ENCODE measurements at places on chromosomes 12 and 14. TPM values are rescaled to one million over a fixed set of nuclear protein-coding genes. Genes with fewer than 3 reads are reported as not detected.
A peak's percentile ranks its signal among the peaks of the same experiment; 100 is the strongest.

DNA sequence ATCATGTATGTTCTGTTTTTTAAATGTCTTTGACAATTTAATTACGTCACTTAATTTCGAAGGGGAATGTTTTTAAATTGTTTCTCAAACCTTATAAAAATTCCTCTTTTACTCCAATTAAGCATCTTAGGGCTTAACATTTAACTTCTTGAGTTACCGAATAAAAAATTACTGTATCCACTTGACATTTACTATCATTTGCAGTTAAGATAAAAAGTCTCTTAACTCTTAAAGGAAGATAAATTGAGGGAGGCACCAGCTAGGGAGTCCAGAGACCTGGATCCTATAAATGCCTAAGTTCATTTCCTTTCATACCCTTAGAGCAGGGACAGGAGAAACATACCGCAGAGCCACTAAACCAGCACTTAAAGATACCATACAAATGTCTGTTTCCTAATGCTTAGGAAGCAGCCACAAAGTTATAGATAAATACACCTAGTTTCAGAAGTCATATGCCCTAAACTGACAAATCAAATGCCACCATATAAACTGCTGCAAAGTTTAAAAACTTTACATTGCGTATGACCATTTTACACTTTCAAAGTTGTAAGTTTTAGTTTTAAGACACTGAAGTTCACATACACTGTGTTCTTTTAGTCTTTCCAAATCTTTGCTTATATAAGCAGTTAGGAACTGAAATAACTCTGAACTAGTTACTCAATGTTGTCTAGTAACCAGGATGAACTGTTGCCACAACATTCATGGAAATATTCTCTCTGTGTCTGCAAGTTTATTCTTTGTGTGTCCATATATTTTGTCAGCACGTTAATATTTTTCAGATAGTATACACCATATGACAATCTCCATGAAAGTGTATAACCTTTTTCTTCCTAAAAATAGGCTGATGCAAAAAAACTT, 71.2 kb downstream of the GALNT4 start:
- no peaks in the 10 kb centered on the region for H3K27me3 ChIP-seq
- H3K4me3 ChIP-seq = no peak overlapping the region
- H3K27ac ChIP-seq = peak overlapping the region; percentile 87

- no peak overlapping the region for H3K4me3 ChIP-seq
- no peak for DNase-seq
- H3K36me3 ChIP-seq = no peaks in the 10 kb centered on the region
These were observed 949.2 kb downstream of the GALC start for GRCh38 chr14:87043667-87044200.

GRCh38 chr12:130290114-130290513, 47.6 kb upstream of the PIWIL1 start:
- H3K27me3 ChIP-seq = no peaks in the 10 kb centered on the region
- H3K27ac ChIP-seq = no peak overlapping the region
- no peak overlapping the region for H3K4me3 ChIP-seq
- no peak for DNase-seq
- no peaks in the 10 kb centered on the region for H3K4me1 ChIP-seq
- H3K36me3 ChIP-seq = no peaks in the 10 kb centered on the region

- H3K4me1 ChIP-seq = no peaks in the 10 kb centered on the region
- H3K4me3 ChIP-seq = no peak overlapping the region
- DNase-seq = no peak
- no peak overlapping the region for H3K27ac ChIP-seq
These were observed 20.5 kb downstream of the IRF2BPL start for GRCh38 chr14:77007975-77008421.

GRCh38 chr14:20429801-20430669, 5.9 kb downstream of the KLHL33 start:
- H3K4me3 ChIP-seq = no peak overlapping the region
- no peak overlapping the region for H3K27ac ChIP-seq
- no peaks in the 10 kb centered on the region for H3K36me3 ChIP-seq
- no peaks in the 10 kb centered on the region for H3K27me3 ChIP-seq
- DNase-seq = no peak

- H3K36me3 ChIP-seq = no peaks in the 10 kb centered on the region
- H3K4me3 ChIP-seq = no peak overlapping the region
- H3K27ac ChIP-seq = no peak overlapping the region
- DNase-seq = no peak
- no peaks in the 10 kb centered on the region for H3K27me3 ChIP-seq
- no peaks in the 10 kb centered on the region for H3K4me1 ChIP-seq
These were observed 17.8 kb downstream of the PLCZ1 start for GRCh38 chr12:18719922-18720510.

Gene LHX5
- polyA plus RNA-seq = not detected

GRCh38 chr12:117456076-117456475, 94.7 kb upstream of the NOS1 start:
- DNase-seq = no peak
- no peak overlapping the region for H3K27ac ChIP-seq
- no peak overlapping the region for H3K4me3 ChIP-seq
- H3K4me1 ChIP-seq = peaks cover 14% of the 10 kb centered on the region
- no peaks in the 10 kb centered on the region for H3K27me3 ChIP-seq
- no peaks in the 10 kb centered on the region for H3K36me3 ChIP-seq

- no peak for DNase-seq
- H3K36me3 ChIP-seq = peaks cover 11% of the 10 kb centered on the region
- H3K27ac ChIP-seq = no peak overlapping the region
- H3K4me3 ChIP-seq = no peak overlapping the region
- no peaks in the 10 kb centered on the region for H3K27me3 ChIP-seq
These were observed 207.3 kb downstream of the SSPN start for GRCh38 chr12:26402648-26403047.

DNA sequence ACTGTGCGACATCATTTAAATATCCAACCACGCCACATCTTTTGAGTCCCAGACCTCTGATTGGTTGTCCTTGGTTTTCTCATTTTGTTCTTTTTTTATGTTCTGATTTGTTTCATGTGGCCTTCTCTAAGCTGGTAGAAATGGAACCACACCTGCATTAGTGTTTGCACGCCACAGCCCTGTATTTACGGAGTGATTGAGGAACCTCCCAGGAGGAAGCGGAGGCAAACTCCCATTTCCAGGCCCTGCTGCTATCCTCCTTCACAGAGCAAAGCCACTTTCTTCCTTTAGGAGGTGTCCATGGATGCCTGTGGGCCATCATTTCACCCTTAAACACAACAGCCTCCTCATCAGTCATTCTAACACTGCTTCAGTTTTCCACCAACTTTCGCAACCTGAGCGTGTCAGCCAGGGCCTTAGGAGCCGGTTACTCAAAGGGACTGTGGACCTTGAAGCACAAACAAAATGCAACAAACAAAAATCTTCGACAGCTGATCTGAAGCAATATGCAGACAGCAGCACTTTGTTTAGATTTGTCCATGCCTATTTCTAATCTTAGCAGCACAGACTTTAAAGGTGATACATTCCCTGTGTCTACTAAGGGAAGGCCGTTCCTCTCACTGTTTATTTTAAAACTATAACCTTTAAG, 1258.1 kb upstream of the TMEM132C start:
- no peaks in the 10 kb centered on the region for H3K27me3 ChIP-seq
- H3K4me3 ChIP-seq = no peak overlapping the region
- H3K36me3 ChIP-seq = no peaks in the 10 kb centered on the region
- no peak overlapping the region for H3K27ac ChIP-seq
- H3K4me1 ChIP-seq = no peaks in the 10 kb centered on the region

Gene SYCP3
- polyA plus RNA-seq = 0.07 TPM

DNA sequence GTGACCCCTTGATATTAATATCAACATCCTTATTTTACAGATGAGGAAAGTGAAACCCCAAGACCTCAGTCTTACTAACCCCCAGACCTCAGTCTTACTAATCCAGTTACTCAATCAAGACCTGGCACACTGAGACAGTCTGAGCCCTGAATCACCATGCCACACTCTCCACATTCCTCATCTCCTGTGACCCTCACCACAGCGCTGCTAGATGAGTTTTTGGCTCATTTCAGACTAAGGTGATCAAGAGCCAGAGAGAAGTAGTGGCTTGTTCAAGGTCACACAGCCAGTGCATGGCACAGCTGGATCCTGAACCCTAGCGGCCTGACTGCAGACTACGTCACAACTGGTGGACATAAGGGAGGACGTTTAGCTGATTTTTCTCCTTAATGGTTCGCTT, 579.2 kb downstream of the BCL11B start:
- no peaks in the 10 kb centered on the region for H3K4me1 ChIP-seq
- no peak overlapping the region for H3K4me3 ChIP-seq
- no peaks in the 10 kb centered on the region for H3K36me3 ChIP-seq

Gene RIN3
- polyA plus RNA-seq = 5.8 TPM

Gene KRT86
- 0.56 TPM for polyA plus RNA-seq

DNA sequence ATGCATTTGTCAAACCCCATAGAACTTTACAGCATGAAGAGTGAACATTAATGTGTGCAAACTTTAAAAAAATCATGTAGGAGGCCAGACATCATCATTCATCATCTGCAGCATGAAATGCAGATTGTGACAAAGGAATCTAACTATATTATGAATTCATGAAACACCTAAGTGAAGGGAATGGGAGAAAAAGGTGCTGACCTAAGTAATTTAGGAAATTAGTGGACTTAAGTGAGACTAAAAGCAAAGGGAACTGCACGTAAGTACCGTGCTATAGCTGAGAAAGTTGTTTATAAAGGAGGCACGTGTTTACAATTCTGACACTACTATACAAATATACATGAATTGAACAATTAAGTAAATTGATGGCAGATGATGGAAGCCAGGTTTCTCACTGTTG, 37.6 kb upstream of the JDP2 start:
- H3K36me3 ChIP-seq = no peaks in the 10 kb centered on the region
- no peak for DNase-seq
- no peak overlapping the region for H3K4me3 ChIP-seq
- H3K27ac ChIP-seq = no peak overlapping the region
- H3K4me1 ChIP-seq = no peaks in the 10 kb centered on the region

Gene ADAM20
- 0.05 TPM for polyA plus RNA-seq

- H3K4me3 ChIP-seq = no peak overlapping the region
- H3K4me1 ChIP-seq = no peaks in the 10 kb centered on the region
- H3K36me3 ChIP-seq = peaks cover 36% of the 10 kb centered on the region
- H3K27ac ChIP-seq = no peak overlapping the region
- no peak for DNase-seq
- H3K27me3 ChIP-seq = no peaks in the 10 kb centered on the region
These were observed 10.7 kb downstream of the LLPH start for GRCh38 chr12:66119870-66120241.

- no peaks in the 10 kb centered on the region for H3K36me3 ChIP-seq
- no peaks in the 10 kb centered on the region for H3K27me3 ChIP-seq
- H3K27ac ChIP-seq = no peak overlapping the region
- no peak overlapping the region for H3K4me3 ChIP-seq
- H3K4me1 ChIP-seq = no peaks in the 10 kb centered on the region
These were observed 553 bp upstream of the CATSPERB start for GRCh38 chr14:91732439-91732838.

DNA sequence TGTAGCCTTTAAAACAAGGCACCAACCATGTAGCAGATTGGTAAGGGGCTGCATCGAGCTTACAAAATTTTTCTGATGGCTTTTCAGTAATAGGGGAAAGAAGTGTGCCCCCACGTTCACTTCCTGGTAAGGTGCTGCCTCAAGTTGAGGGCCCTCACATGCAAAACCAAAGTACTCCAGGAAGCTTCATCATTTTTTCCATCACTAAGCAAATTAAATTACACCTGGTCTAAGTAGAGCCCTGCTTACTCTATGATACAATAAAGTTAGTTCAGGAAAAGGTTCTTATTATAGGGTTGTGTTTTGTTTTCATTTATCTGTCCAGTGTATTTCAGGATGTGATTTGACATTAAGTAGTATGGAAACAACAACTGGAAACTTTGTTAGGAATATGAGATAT, 15.0 kb upstream of the AKAP5 start:
- no peak overlapping the region for H3K27ac ChIP-seq
- H3K4me1 ChIP-seq = peaks cover 7% of the 10 kb centered on the region
- H3K4me3 ChIP-seq = no peak overlapping the region
- H3K36me3 ChIP-seq = peaks cover 30% of the 10 kb centered on the region

Gene CRACR2A
- polyA plus RNA-seq = 0.12 TPM

GRCh38 chr12:115500872-115501271, 776.6 kb downstream of the MED13L start:
- no peaks in the 10 kb centered on the region for H3K36me3 ChIP-seq
- no peak overlapping the region for H3K4me3 ChIP-seq
- H3K27me3 ChIP-seq = no peaks in the 10 kb centered on the region

DNA sequence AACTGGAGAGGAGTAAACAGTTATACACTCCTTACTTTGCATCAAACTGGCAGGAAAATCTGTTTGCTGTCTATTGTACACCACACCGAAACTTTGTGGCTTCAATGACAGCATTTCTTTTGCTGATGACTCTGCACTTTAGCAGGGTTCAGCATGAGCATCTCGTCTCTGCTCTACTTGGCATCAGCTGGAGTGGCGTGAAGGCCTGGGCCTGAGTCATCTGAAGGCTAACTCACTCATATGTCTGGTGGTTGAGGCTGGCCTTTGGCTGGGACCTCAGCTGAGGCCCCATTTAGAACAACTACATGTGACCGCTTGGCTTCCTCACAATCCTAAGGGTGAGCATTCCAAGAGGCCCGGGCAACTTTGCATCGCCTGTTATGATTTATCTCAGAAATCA, 28.7 kb upstream of the REP15 start:
- no peaks in the 10 kb centered on the region for H3K4me1 ChIP-seq
- no peak overlapping the region for H3K4me3 ChIP-seq
- DNase-seq = no peak
- H3K27me3 ChIP-seq = no peaks in the 10 kb centered on the region

DNA sequence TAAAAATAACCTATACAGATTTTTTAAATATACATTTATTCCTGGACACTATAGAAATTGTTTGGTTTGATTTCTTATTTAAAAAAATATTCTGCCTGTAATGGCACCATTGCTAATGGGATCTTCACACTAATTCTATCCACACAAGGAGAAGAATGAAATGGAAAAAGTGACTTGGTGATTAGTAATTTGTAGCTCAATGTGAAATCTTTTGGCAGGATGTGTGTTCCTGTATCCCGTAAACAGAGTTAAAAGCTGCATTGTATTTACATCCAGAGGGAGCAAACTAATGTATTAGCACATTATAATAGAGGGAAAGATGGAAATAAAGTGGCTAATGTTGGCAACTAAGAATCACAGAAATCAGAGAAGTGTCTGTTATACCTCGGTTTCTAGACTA, 1455.3 kb upstream of the FLRT2 start:
- no peak overlapping the region for H3K27ac ChIP-seq
- no peaks in the 10 kb centered on the region for H3K27me3 ChIP-seq
- DNase-seq = no peak

Gene KCNMB4
- 1.0 TPM for polyA plus RNA-seq

DNA sequence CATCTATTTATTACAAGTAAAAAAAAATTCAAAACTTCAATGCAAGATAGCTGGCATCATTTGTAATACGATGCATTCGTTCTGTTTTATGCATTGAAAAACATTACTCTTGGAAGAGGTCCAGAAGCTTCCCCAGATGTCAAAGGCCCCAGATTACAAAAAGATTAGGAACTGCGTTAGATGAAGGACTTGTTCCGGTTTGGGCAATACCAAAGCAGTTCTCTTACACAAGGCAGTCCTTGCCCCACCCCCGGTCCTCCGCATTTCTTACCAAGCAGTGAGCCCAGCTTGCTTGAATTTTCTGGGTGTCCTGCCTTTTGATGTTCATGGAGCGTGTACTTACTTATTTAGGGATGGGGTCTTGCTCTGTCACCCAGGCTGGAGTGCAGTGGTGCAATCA, 4.8 kb upstream of the HVCN1 start:
- H3K27me3 ChIP-seq = peaks cover 11% of the 10 kb centered on the region
- H3K4me3 ChIP-seq = no peak overlapping the region
- peaks cover 13% of the 10 kb centered on the region for H3K4me1 ChIP-seq
- peak; percentile 61 for DNase-seq

- H3K4me1 ChIP-seq = no peaks in the 10 kb centered on the region
- DNase-seq = no peak
- 0 out of 2 replicates have a peak overlapping the region, but pooled peaks have one; percentile 13 for H3K27ac ChIP-seq
- H3K4me3 ChIP-seq = no peak overlapping the region
- no peaks in the 10 kb centered on the region for H3K27me3 ChIP-seq
These were observed 37.2 kb downstream of the RDH12 start for GRCh38 chr14:67738740-67739504.

Data from SK-N-SH (cell line).